ENCODE measurements at places on chromosomes 11 and 22. TPM values are rescaled to one million over a fixed set of nuclear protein-coding genes. Genes with fewer than 3 reads are reported as not detected.
A peak's percentile ranks its signal among the peaks of the same experiment; 100 is the strongest.

The PLEKHB1 gene
- total RNA-seq: not detected

- peak; percentile 72 for DNase-seq
These were observed 140.0 kb downstream of the ADAMTS15 start for GRCh38 chr11:130588471-130588870.

DNA sequence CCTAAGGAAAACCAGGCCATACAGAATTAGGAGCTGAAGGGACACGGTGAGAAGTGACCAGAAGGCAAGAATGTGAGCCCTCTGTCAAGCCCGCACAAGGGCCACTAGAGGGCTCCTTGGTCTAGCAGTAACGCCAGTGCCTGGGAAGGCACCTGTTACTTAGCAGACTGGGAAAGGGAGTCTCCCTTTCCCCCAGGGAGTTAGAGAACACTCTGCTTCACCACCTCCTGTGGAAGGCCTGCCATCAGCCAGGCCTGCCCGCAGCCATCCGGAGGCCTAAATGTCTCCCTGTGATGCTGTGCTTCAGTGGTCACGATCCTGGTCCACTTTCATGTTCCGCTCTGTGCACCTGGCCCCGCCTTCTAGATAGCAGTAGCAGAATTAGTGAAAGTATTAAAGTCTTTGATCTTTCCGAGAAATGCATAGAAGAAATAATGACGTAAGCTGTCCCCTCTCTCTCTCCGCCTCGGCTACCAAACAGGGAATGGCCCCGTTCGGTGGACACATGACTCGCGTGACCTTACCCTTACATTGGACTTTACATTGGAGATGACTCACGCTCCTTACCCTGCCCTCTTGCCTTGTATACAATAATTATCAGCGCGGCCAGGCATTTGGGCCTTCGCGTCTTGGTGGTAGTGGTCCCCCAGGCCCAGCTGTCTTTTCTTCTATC is 10.7 kb upstream of the GSTP1 start:
- DNase-seq: peak; percentile 62

The CRYAB gene
- total RNA-seq: 1.7 TPM

DNA sequence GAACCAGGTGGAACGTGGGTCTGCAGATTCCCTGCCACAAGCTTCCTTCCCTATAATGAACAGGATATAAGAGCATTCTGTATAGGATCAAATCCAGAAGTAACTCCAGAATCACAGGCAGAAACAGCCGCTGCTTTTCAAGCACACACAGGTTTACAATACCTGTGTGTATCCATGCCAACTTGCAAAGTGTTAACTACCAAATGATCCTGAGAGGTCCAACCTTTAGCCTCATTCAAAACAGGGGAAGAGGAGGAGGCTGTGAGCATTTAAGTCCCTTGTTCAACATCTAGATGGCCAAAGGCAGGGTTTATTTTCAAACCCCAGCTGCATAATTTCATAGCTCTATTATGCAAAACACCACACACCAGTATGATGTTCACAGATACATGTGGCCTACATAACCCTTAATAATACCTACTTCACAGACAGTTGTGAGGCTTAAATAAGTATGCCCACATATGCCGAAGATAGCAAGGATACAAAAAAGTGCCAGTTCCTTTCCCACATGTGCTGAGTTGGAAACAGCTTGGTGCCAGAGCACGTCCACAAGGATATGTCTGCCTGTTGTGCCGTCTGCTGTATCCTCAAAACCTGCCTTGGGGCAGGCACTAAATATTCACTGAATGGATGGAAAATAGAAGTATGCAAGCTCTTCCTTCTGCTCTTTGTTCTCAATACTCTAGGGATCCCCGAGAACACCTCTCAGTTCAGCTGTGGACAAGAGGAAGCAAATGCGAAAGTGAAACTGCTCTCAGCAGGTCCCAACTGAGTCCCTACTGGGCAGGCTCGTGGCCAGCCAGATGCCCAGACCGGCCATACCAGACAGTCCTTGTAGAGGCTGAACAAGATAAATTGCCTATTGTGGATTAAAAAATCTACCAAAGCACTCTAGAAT is 66.8 kb downstream of the LARGE1 start:
- DNase-seq: peak; percentile 71

DNA sequence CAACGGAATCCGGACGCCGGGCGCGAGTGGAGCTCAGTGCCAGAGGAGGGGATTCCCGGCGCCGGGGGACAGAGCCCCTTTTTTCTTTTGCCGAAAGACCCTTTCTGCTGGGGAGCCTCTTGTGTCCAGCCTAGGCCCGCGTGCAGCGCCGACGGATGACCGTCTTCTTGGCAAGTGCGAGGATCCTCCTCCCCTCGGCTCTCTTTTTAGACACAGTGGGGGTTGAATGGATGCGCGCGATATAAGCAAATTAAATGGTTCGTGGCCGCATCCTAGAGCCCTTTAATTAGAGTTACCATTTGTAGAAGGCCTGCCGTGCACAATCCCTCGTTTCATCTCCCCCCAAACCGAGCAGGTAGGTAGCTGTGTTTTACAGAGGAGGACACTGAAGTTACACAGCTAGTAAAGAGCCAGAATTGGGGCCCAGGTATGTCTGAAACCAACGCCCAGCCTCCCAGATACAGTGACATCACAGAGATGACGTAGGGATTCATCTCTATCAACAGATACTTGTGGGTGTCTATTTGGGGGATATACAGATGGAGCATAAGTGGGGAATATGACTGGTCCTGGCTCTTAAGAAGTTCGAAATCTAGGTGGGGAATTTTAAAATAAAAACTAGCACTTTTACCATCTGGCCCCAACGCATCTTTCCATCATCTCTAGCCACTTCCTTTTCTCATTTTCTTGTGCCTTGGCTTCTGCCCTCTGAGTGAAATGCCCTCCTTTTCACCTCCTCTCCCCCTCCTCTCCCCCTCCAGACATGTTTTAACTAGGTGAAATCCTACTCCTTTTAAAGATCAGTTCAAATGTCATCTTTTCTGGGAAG is 875 bp downstream of the TCP11L1 start:
- DNase-seq: peak; percentile 52

GRCh38 chr11:4962816-4963215 is 7.3 kb upstream of the OR51A2 start:
- no peak for DNase-seq

DNA sequence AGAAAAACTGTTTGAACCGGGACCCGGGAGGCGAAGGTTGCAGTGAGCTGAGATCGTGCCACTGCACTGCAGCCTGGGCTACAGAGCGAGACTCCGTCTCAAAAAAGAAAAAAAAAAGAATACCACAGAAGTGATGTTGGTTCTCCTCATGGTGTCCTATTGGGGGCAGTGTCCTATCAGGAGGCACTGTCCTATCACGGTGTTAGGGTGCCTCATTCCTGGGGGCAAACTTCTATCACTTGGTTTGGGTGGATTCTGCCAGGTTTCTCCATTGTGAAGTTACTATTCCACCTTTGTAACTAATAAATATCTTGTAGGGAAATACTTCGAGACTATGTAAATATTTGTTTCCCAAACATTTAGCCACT is 19.6 kb downstream of the PRR14L start:
- DNase-seq: no peak

The MS4A14 gene
- not detected for total RNA-seq

DNA sequence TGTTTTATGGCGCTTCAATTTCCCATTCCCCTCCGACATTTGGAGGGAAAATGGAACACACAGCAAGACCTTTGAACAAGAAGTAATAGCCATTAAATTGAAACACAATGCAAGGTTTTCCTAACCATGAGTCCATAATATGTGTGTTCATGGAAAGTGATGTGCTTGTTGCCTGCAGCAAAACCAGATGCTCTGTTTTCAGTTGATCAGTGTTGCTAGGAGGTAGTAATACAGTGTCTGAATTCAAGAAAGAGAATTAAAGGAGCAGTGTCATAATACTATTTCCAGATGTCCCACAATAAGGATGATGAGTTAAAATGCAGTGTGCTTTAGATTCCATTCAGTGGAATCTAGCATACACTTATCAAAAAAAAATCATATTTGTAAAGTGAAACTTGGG is 637.4 kb upstream of the API5 start:
- no peak for DNase-seq

The TTC28 gene
- 13.9 TPM for total RNA-seq

GRCh38 chr11:106463796-106464201 is 386.3 kb downstream of the AASDHPPT start:
- DNase-seq: peak; percentile 30

DNA sequence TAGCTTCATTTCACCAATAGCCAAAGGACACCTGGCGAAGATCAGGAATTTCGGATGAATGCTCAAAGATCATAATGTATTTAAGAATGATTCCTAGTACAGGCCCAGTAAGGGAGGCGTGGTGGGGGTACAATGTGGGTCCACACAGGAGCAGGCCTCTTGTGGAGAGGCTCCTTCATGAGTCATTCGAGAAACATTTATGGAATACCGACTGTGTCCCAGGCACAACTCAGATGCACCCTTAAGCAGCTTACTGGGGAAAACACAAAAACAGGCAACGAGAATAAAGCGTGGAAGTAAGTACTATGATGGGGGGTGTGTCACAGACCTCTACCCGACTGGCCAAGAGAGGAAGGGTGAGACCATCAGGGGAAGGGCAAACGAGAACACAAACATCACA is 44.5 kb downstream of the SMCO4 start:
- DNase-seq: peak; percentile 70

DNA sequence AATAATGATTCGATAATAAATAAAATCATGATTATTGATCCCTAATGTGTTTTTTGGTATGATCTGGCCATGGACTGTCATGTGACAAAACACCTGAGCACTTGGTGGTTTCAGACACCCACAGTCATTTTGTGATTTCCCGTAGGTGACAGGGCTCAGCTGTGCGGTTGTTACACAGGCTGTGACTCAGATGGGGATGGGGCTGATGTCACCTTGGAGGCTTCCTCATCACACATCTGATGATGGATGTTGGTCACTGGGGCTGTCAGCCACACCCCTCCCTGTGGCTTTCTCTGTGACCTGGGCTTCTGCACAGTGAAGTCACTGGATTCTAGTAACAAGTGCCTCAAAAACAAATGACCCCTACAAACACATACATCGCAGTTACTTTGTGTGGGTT is 995.1 kb downstream of the BRD1 start:
- no peak for DNase-seq

The RBMXL2 gene
- not detected for total RNA-seq

GRCh38 chr11:111063726-111064517 is 181.6 kb upstream of the POU2AF2 start:
- DNase-seq: peak; percentile 93

The SHISAL1 gene
- total RNA-seq: 0.07 TPM

- peak; percentile 77 for DNase-seq
These were observed 94.8 kb upstream of the PHOX2A start for GRCh38 chr11:72338741-72339140.

The OR5P2 gene
- total RNA-seq: not detected

All from M059J (cell line).